GM03348 (cell line): ENCODE measurements at places on chromosomes 13 and 19.

- DNase-seq, result no peak
Observed at GRCh38 chr19:43300876-43301765, 31.8 kb upstream of the PSG9 start.

DNA sequence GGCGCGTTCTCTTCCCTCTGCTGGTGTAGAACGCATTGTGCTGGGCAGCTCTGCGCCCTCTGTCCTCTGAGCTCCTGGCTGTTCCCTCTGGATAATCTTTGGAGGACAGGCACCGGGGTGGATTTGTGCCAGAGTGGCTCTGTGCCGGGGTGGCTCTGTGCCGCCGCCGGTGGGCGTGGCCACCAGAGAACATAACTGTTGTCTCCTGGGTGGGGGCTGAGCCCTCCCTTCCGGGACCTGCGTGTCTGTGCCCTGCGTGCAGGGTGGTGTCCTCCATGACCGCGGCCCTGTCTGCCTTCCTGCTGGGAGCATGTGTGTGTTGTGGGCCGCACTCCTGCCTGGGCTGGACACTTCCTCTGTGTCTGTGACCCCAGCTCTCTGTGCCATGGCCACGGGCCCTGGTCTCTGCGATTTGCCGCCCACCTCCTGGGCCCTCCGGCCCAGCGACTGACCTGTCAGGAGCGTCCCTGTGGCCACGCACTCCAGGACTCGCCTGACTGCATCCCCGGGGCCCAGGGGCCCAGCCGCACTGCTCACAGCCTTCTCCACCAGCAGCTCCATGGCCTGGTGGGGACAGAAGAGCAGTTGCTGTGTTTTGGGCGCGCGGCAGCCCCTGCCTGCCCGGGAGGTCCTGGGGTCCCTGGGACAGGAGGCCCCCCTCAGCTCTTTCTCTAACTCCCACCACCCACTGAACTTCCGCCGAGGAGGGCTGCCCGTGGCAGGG, 22.4 kb upstream of the MATK start:
- DNase-seq, result no peak

DNA sequence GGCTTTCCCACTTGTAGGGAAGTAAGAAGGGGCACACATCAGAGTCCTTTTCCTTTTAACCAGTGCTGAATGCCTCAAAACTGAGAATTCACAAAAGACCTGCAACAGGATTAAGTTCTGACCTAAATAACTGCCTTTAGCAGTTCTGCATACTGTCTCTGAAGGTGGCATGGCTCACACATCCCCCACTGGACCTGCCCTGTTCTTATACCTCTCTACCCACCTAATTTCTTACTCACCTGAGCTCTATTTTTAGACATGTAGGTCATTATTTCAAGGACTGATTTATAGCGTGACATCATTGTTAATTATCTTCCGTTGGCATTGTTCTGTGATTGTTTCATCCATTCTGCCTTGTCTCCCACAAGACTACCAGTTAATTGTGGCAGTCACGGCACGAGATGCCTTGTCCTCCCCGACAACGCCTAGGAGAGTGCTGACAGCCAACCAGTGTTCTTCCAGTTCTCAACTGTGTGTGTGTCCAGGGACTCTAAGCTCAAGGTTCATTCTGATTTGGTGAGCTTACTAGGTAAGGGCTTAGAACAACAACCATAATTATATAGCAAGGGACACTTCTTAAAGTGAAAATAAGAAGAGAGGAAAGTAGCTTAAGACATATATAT, 27.1 kb upstream of the UBL3 start:
- DNase-seq, result no peak

DNA sequence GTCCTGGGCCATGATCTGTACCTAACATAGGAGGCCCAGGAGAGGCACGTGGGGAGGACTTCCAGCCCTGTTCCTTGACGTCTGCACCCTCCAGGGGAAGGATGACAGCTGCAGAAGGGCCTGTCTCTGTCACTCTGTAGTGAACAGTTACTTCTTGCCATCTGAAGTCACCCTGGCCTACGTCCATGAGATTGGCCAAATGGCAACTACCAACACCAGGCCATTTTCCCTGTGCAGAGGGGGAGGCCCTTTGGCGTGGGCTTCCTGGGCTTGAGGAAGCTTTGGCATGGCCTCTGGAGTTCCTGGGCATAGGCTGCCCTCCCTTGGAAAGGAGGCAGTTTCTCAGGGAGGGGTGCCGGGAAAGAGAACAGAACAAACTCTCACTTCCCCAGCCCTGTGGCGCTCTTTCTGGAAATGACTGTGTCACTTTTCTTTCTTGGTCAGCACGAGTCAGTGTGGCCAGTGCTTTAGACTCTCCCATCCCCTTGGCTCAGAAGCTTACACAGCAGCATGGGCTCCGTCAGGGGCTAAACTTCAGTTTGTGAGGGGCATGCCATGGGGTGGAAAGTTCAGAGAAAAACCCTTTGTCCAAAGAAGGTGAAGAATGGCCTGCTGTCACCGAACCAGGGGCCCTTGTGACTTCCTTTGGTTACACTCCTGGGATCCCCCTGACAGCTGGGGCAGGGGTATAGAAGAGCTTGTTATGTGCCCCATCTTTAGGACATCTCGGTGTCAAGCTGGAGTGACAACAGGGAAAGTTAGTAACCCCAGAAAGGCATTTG, 5.3 kb downstream of the CARM1 start:
- DNase-seq, result no peak

GRCh38 chr19:30385174-30385573, 13.0 kb downstream of the ZNF536 start:
- no peak for DNase-seq
